Sigmoid colon (tissue), 7 donors: ENCODE measurements at places on chromosomes 1 and 21. TPM values are rescaled to one million over a fixed set of nuclear protein-coding genes. Genes with fewer than 3 reads are reported as not detected.

GRCh38 chr1:51956528-51957509, 33.7 kb downstream of the RAB3B start:
- no peaks in the 10 kb centered on the region for H3K36me3 ChIP-seq
- no peak overlapping the region for H3K4me3 ChIP-seq
- H3K27ac ChIP-seq = no peak overlapping the region
- peaks cover 5% of the 10 kb centered on the region for H3K27me3 ChIP-seq
- no peak for DNase-seq

DNA sequence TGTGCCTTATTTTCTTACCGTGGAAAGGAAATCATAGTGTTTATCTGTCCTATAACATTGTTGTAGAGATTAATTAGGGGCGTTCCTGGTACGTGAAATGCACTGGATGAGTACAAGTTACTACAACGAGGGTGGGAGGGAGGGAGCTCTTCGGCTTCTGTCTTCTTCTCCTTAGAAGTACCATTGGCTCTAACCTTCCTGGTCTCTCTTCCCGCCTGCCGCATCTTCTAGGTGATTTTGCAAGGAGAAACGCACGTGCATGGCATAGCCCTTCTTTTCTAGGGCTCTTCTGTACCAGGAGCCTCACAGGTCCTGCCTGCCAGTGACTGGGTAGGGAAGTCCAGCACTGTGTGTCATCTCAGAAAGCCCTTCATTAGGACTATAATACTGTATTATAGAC, 16.8 kb downstream of the SH3BP5L start:
- H3K36me3 ChIP-seq = peaks cover 13% of the 10 kb centered on the region
- no peaks in the 10 kb centered on the region for H3K27me3 ChIP-seq
- no peak for DNase-seq
- H3K4me3 ChIP-seq = no peak overlapping the region
- peaks cover 14% of the 10 kb centered on the region for H3K4me1 ChIP-seq

DNA sequence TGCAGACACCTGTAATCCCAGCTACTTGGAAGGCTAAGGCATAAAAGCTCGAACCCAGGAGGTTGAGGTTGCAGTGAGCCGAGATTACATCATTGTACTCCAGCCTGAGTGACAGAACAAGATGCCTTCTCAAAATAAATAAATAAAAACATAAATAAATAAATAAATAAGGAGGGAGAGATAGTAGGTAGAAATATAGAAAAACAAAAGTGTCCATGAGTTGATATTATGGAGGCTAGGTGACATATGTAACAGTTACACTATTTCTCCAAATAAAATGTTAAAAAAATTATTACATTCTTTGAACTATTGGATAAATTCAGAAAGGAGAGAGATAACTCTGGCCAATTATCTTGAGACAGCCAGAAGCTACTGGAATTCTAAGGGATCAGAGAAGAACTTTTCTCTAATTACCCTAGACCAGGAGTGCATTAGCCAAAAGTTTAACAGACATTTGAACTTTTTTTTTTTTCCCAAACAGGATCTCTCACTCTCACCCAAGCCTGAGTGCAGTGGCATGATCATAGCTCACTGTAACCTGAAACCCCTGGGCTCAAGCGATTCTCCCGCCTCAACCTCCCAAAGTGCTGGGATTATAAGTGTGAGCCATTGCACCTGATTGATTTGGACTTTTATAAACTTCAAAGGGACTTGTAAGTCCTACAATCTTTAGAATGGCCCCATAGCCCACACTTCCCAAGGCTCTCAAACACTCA, 17.6 kb downstream of the SYNJ1 start:
- H3K4me3 ChIP-seq = no peak overlapping the region
- no peaks in the 10 kb centered on the region for H3K36me3 ChIP-seq
- no peak for DNase-seq
- H3K4me1 ChIP-seq = no peaks in the 10 kb centered on the region
- no peak overlapping the region for H3K27ac ChIP-seq

DNA sequence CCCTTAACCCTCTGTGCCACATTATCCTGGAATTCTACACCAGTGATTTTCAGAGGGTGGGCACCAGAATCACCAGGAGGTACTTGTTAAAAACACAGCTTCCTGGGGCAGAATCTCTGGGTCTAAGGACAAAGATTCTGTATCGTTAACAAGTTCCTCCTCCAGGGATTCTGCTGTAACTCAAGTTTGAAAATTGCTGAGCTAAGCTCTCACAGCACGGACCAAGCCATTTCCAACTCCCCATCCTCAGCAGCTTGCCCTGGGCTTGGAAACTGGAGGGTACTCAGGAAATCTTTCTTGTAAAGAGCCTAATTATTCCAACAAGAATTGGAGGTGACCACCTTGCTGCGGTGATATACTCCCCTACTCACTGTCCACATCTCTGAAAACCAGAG, 48.8 kb downstream of the TMCO4 start:
- peaks cover 18% of the 10 kb centered on the region for H3K4me1 ChIP-seq
- DNase-seq = no peak
- no peak overlapping the region for H3K4me3 ChIP-seq

DNA sequence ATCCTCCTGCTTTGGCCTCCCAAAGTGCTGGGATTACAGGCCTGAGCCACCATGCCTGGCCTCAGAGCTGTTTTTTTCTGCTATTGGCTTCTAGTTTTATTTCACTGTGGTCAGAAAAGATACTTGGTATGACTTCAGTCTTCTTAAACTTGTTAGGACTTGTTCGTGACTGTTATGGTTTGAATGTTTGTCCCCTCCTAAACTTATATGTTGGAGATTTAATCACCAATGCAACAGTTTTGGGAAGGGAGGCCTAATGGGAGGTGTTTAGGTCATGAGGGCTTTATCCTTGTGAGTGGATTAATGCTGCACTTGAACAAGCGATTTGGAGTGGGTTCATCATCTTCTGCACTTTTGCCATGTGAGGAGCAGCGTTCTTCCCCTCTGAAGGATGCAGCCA, 24.5 kb upstream of the SOD1 start:
- H3K27me3 ChIP-seq = no peaks in the 10 kb centered on the region
- H3K27ac ChIP-seq = no peak overlapping the region
- no peaks in the 10 kb centered on the region for H3K36me3 ChIP-seq

- no peak overlapping the region for H3K27ac ChIP-seq
- H3K4me1 ChIP-seq = peaks cover 54% of the 10 kb centered on the region
- no peaks in the 10 kb centered on the region for H3K36me3 ChIP-seq
- no peak for DNase-seq
- no peaks in the 10 kb centered on the region for H3K27me3 ChIP-seq
Observed at GRCh38 chr1:93601686-93602085, 80.0 kb downstream of the BCAR3 start.

GRCh38 chr1:56494306-56494705, 85.1 kb downstream of the PLPP3 start:
- H3K4me1 ChIP-seq = peaks cover 8% of the 10 kb centered on the region
- peaks cover 17% of the 10 kb centered on the region for H3K36me3 ChIP-seq
- no peak overlapping the region for H3K4me3 ChIP-seq
- H3K27ac ChIP-seq = no peak overlapping the region
- DNase-seq = no peak

Gene SH2D1B
- total RNA-seq = not detected

- H3K4me3 ChIP-seq = no peak overlapping the region
- H3K27ac ChIP-seq = no peak overlapping the region
- no peak for DNase-seq
- H3K36me3 ChIP-seq = no peaks in the 10 kb centered on the region
- H3K4me1 ChIP-seq = no peaks in the 10 kb centered on the region
- H3K27me3 ChIP-seq = no peaks in the 10 kb centered on the region
Observed at GRCh38 chr1:79852004-79852403, 845.5 kb upstream of the ADGRL4 start.

- H3K4me1 ChIP-seq = no peaks in the 10 kb centered on the region
- H3K27ac ChIP-seq = no peak overlapping the region
- no peaks in the 10 kb centered on the region for H3K36me3 ChIP-seq
- no peak overlapping the region for H3K4me3 ChIP-seq
- no peaks in the 10 kb centered on the region for H3K27me3 ChIP-seq
Observed at GRCh38 chr1:70866542-70867264, 180.9 kb downstream of the PTGER3 start.

DNA sequence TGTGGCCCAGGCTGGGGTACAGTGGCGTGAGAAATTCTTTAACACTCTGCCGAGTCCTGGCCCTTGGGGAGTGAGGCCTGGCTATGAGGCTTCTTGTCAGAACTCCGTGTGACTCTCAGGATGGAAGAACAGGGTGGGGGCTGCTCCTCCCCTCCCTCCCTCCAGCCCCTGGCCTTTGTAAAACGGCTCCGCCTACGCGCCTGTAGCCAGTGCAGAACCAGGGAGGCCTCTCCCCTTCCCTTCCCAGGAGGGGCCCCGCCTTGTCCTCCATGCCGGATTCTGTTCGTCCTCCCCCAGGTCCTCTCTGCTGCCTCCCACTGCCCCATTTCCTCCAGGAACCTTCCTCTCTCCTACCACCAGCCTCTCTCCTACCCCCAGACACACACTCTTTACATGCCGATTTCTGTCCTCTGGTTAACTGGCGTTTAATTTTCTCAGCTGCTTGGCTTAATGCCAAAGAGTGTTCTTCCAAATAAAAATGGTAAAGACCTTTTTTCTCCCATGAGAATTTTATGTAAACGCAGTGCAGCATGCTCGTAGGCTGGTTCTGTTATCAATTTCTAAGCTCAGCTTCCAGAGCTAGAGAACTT, 21.0 kb downstream of the PDE9A start:
- H3K36me3 ChIP-seq = no peaks in the 10 kb centered on the region
- H3K4me1 ChIP-seq = peaks cover 72% of the 10 kb centered on the region
- peak overlapping the region; percentile 81 for H3K27ac ChIP-seq

Gene THRAP3
- total RNA-seq = 104 TPM

DNA sequence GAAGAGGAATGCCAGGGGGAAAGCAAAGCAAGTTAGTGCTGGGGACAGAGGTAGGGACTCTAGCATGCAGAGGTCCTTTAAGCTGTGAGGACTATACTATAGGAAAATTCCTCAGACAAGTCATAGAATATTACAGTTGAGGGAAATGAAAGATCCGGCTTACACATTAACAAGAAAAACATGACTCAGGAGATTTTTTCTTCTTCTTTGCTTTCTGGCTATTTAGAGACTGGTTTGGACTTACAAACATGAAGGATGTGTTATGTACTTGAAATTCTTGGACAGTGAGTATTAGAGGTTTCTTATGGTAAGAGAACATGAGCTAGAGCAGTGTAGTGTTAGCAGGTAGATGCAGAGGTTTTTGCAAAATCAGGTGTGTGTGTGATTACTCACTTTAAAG, 24.9 kb downstream of the USP25 start:
- H3K27me3 ChIP-seq = no peaks in the 10 kb centered on the region
- no peak overlapping the region for H3K4me3 ChIP-seq
- peaks cover 53% of the 10 kb centered on the region for H3K4me1 ChIP-seq
- H3K27ac ChIP-seq = no peak overlapping the region

Gene PLPPR5
- 0.55 TPM for total RNA-seq

GRCh38 chr1:71640998-71641397, 560.2 kb upstream of the ZRANB2 start:
- H3K4me3 ChIP-seq = no peak overlapping the region
- no peaks in the 10 kb centered on the region for H3K27me3 ChIP-seq
- no peaks in the 10 kb centered on the region for H3K4me1 ChIP-seq

Gene VPS72
- 49.7 TPM for total RNA-seq

DNA sequence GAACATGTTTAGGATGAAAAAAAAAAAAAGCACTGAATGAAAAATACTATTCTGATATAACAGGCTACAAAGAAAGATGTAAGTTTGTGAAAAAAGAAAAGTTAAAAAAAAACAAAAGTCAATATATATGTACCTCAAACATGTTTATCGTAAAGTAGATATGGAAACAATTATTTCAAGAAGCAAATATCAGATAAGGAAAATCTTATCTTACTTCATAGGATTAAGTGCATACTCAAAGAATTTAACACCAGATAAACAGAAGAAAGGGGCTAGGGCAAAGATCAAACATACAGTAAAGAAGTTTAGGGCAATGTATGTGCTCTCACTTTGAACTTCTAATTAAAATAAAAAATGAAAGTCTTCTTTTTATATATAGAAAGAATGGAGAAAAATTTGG, 75.3 kb downstream of the NEGR1 start:
- no peak overlapping the region for H3K4me3 ChIP-seq
- no peaks in the 10 kb centered on the region for H3K36me3 ChIP-seq
- peaks cover 15% of the 10 kb centered on the region for H3K4me1 ChIP-seq
- H3K27ac ChIP-seq = no peak overlapping the region

Gene CELA2A
- not detected for total RNA-seq
